ENCODE measurements at places on chromosomes 3 and 15. TPM values are rescaled to one million over a fixed set of nuclear protein-coding genes. Genes with fewer than 3 reads are reported as not detected.
A peak's percentile ranks its signal among the peaks of the same experiment; 100 is the strongest.

STIMATE gene
- polyA plus RNA-seq = 8.9 TPM

DHFR2 gene
- polyA plus RNA-seq = 0.35 TPM

JMJD7 gene
- polyA plus RNA-seq = 15.2 TPM

MCTP2 gene
- 2.4 TPM for polyA plus RNA-seq

PLA2G4B gene
- polyA plus RNA-seq = 1.6 TPM

TUBGCP4 gene
- 7.6 TPM for polyA plus RNA-seq

DNA sequence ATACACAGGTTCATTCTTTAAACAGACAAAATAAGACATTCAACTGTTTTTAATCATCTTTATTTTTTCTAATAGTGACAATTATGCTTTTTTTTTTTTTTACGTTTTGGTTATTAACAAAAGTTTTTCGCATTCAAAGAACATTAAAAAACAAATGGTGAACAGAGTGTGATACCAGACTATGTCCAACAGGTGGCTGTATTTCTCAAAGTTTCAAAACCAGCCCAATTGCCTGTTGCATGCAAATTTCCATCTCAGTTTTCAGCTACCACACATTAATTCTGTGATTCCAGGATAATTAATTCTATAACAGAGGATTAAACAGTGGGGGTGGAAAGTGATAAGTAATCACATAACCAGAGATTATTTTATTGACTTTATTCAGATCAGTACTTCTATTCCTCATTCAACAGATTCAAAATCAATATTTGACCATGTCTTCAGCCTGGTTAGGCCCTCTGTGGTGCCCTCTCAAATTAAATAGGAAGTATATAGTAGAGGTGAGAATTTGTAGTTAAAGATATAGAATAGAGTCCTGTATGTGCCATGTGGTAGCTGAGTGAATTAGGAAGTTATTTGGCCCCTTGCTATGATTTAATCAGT is 122.2 kb upstream of the DCBLD2 start:
- H3K4me3 ChIP-seq = no peak overlapping the region
- no peaks in the 10 kb centered on the region for H3K27me3 ChIP-seq
- H3K4me1 ChIP-seq = no peaks in the 10 kb centered on the region

DNA sequence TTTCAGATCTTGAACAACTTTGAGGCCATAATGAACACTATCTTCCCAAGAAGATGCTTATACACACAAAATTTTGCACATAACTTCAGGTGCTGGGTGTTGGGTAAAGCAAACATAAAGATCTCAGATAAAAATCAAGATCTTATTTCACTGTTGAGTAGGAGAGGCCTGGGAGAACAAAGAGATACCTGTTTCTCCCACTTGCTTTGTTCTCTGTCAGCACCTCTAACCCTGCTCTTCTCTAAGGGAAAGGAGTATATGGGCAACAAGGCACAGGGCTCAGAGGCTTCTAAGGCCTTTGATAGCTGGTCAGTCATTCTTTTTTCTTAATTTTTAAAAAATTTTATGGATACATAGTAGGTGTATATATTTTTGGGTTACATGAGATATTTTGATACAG is 3.6 kb upstream of the GK5 start:
- H3K4me3 ChIP-seq = no peak overlapping the region
- no peak for DNase-seq
- no peaks in the 10 kb centered on the region for H3K36me3 ChIP-seq
- peaks cover 11% of the 10 kb centered on the region for H3K4me1 ChIP-seq
- H3K27ac ChIP-seq = no peak overlapping the region

- no peak overlapping the region for H3K4me3 ChIP-seq
- H3K27ac ChIP-seq = no peak overlapping the region
- peaks cover 3% of the 10 kb centered on the region for H3K4me1 ChIP-seq
- DNase-seq = no peak
- no peaks in the 10 kb centered on the region for H3K36me3 ChIP-seq
- H3K27me3 ChIP-seq = peaks cover 67% of the 10 kb centered on the region
These were observed 1.7 kb downstream of the PRTG start for GRCh38 chr15:55740981-55741832.

DNA sequence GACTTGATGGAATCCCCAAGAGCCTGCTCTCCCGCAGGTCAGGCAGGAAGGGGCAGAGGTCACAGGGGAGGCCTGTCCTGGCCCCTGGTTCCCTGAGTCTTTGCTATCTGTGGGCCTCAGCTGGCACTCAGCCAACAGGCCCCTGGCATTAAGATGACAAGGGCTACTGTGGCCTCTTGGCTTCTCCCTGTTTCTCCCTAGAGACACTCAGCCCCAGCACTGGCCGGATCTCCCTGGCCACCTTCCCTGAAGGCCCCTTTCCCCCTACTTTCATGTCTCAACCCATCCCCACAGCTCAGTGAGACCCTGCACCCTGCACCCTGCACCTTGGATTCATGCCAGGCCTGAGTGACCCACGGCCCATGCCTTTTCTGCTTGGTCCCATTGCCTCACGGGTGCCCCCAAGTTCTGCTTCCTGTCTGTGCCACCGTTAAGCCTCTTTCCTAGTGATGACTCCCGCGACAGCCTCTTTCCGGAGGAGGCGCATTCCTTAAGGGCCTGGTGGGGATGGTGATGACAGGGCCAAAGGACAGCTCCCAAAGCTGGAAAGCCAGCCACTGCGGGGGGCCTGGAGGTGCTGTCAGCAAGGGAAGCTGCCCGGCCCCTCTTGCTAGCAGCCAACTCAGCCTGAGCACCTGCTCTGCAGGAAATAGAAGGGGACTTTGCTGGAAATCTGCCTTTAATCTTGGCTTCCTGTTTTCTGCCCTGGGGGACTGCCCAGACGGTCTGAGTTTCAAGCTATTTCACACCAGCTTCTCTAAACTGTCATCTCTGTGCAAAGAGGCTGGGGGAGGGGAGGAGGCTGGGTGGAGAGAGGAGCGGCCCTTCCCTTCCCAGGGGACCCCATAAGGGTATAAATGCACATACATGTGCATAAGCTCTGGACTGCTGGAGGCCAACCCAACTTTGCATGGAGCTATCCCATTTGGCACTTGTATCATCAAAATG is 4.8 kb upstream of the CSK start:
- H3K4me1 ChIP-seq = peaks cover 86% of the 10 kb centered on the region
- H3K36me3 ChIP-seq = no peaks in the 10 kb centered on the region
- no peaks in the 10 kb centered on the region for H3K27me3 ChIP-seq
- H3K4me3 ChIP-seq = no peak overlapping the region

DNA sequence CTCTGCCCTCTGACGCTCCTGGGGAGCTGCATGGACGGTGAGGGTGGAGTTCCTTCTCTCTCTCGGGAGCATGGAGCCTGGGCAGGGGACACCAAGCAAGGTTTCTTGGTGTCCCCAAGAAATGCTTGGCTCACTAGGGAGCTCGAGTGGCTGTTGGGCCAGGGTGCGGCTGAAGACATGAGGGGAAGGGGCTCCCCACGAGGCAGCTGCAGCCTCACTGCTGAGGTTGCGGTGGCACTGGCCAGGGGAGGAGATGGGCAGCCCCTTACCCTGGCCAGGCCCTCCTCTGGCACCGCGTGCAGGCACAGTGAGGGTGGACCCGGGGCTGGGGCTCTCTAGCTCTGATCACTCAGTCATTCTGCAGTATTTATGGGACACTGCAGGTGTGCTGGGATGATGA is 43.5 kb upstream of the SLC41A3 start:
- H3K36me3 ChIP-seq = no peaks in the 10 kb centered on the region
- H3K4me3 ChIP-seq = no peak overlapping the region
- H3K27ac ChIP-seq = no peak overlapping the region
- no peak for DNase-seq
- no peaks in the 10 kb centered on the region for H3K27me3 ChIP-seq

DNA sequence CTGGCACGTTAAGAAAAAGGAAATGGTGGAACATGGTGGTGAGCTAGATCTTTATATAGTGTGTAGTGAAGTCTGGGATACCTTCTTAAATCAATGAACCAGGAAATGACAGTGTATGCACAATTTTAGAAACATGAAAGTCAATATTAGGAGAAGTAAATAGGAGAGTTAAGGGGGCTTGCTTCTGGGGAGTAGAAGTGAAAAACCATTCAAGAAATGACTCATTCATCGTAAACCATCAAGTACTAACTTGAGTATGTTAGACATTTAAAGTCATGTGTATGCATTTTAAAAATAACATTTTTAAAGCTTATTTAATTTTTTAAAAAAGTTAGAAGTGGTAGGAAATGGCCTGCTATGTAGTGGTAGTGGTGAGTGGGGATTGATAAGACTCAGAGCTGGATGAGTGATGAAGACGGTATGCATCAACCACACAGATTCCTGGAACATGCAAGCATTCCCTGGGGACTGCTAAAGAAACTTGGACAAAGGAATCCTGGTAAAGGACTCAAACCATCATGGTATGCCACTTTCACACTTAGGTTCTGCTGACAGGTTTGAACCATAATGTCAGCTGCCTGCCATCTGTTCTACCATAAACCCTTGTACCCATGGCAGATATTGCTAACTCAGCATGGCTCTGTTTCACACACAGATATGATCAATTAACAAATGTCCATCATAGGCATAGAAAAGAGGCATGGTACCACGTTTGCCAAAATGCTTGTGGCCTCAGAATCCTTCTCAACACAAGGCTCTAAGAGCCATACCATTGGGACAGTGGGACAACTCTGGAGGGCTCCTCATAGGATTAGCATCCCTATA is 28.9 kb upstream of the MITF start:
- no peaks in the 10 kb centered on the region for H3K27me3 ChIP-seq
- H3K4me3 ChIP-seq = no peak overlapping the region
- H3K27ac ChIP-seq = no peak overlapping the region
- H3K36me3 ChIP-seq = no peaks in the 10 kb centered on the region

DNA sequence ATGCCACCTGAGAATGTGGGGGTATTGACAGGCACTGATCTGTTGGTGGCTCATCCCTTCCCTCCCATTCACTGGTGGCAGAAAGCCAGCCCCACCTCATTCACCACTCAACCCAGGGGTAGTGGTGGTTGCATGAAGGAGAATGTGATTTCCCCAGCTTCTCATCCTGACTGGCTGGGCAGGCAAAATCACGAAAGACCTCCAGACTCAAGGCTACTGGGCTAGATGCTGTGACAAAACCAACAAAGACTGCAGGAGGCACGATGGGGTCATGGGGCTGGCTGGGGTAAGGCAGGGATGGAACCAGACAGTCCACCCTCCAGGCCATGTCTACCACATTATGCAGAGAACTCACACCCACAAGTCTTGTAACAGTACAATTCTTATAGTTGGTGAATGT is 33.9 kb downstream of the FSTL1 start:
- no peak for DNase-seq
- H3K4me1 ChIP-seq = peaks cover 23% of the 10 kb centered on the region
- H3K36me3 ChIP-seq = no peaks in the 10 kb centered on the region
- no peak overlapping the region for H3K27ac ChIP-seq
- H3K4me3 ChIP-seq = no peak overlapping the region

- H3K27me3 ChIP-seq = no peaks in the 10 kb centered on the region
- no peak overlapping the region for H3K27ac ChIP-seq
- H3K36me3 ChIP-seq = no peaks in the 10 kb centered on the region
- H3K4me1 ChIP-seq = peaks cover 7% of the 10 kb centered on the region
- no peak overlapping the region for H3K4me3 ChIP-seq
- DNase-seq = no peak
These were observed 6.8 kb upstream of the MESP2 start for GRCh38 chr15:89769366-89769765.

DNA sequence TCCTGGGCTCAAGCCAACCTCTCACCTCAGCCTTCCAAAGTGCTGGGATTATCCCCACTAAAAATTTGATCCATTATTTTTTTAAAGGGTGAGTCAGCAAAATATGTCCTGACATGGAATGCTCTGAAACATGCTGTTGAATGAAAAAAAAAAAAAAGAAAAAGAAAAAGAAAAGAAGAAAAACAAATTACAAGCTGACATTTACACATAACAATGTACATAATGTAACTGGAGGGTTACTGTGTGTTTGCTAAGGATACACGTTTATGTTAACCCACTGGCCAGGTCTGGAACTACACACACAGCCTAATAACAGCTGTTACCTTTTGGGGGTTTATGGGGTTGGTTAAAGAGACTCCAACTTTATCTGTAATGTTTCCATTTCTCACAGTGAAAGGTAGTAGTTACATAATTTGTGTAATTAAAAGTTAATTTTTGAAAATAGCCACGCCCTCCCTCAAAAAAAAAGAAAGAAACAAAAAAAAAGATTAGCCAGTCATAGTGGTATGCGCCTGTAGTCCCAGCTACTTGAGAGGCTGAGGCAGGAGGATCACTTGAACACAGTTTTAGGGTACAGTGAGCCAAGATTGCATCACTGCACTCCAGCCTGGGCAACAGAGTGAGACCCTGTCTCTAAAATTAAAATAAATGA is 3.1 kb upstream of the MESP2 start:
- no peaks in the 10 kb centered on the region for H3K27me3 ChIP-seq
- H3K27ac ChIP-seq = no peak overlapping the region
- peaks cover 19% of the 10 kb centered on the region for H3K4me1 ChIP-seq
- DNase-seq = no peak
- H3K36me3 ChIP-seq = no peaks in the 10 kb centered on the region

- peak overlapping the region; percentile 95 for H3K27ac ChIP-seq
- peaks cover 75% of the 10 kb centered on the region for H3K4me1 ChIP-seq
- H3K36me3 ChIP-seq = no peaks in the 10 kb centered on the region
- H3K27me3 ChIP-seq = no peaks in the 10 kb centered on the region
These were observed 35.8 kb upstream of the TNFSF10 start for GRCh38 chr3:172559020-172559419.

- no peaks in the 10 kb centered on the region for H3K27me3 ChIP-seq
- DNase-seq = no peak
- H3K4me3 ChIP-seq = no peak overlapping the region
- no peaks in the 10 kb centered on the region for H3K4me1 ChIP-seq
These were observed 190.2 kb downstream of the KLF13 start for GRCh38 chr15:31516874-31517273.

DNA sequence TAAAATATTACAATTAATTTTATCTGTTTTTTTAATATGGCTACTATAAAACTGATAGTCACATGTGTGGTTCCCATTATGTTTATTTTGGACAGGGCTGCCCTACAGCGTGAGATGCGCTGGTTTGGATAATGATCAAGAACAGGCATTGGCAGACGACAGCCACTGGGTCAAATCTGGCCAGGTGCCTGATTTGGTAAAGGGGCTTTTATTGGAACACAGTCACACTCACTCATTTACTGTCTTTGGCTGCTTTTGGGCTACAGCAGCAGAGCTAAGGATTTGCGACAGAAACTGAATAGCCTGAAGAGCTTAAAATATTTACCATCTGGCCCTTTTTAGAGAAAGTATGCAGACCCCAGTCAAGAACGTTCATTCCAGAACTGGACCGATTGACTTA is 724.2 kb upstream of the CFAP20DC start:
- H3K27me3 ChIP-seq = no peaks in the 10 kb centered on the region
- no peaks in the 10 kb centered on the region for H3K4me1 ChIP-seq
- DNase-seq = no peak
- H3K36me3 ChIP-seq = no peaks in the 10 kb centered on the region
- H3K4me3 ChIP-seq = no peak overlapping the region
- no peak overlapping the region for H3K27ac ChIP-seq

- peak overlapping the region; percentile 44 for H3K4me3 ChIP-seq
- no peaks in the 10 kb centered on the region for H3K27me3 ChIP-seq
- H3K27ac ChIP-seq = peak overlapping the region; percentile 62
- peaks cover 45% of the 10 kb centered on the region for H3K36me3 ChIP-seq
These were observed 16.4 kb downstream of the SNX1 start for GRCh38 chr15:64112073-64112772.

GRCh38 chr15:75061272-75061671 is 37.9 kb downstream of the PPCDC start:
- no peaks in the 10 kb centered on the region for H3K36me3 ChIP-seq
- H3K4me1 ChIP-seq = peaks cover 64% of the 10 kb centered on the region
- DNase-seq = peak; percentile 81

- peaks cover 13% of the 10 kb centered on the region for H3K4me1 ChIP-seq
- no peaks in the 10 kb centered on the region for H3K36me3 ChIP-seq
- H3K27me3 ChIP-seq = peaks cover 48% of the 10 kb centered on the region
- H3K4me3 ChIP-seq = peak overlapping the region; percentile 21
- no peak overlapping the region for H3K27ac ChIP-seq
- peak; percentile 72 for DNase-seq
These were observed 750 bp downstream of the PODXL2 start for GRCh38 chr3:127629467-127630403.
